ENCODE measurements at places on chromosomes 6 and 20. TPM values are rescaled to one million over a fixed set of nuclear protein-coding genes. Genes with fewer than 3 reads are reported as not detected.

ZC2HC1B gene
- total RNA-seq: not detected

HS3ST5 gene
- total RNA-seq: not detected

DEFB124 gene
- not detected for total RNA-seq

SLC22A1 gene
- 1.2 TPM for total RNA-seq

SLC17A3 gene
- total RNA-seq: 0.21 TPM

CD93 gene
- 0.82 TPM for total RNA-seq

ZSCAN9 gene
- 1.8 TPM for total RNA-seq

ANKRD66 gene
- total RNA-seq: not detected

- DNase-seq: no peak
These were observed 155.1 kb downstream of the DTNBP1 start for GRCh38 chr6:15507746-15508145.

- no peak for DNase-seq
These were observed 8.0 kb upstream of the KCNK16 start for GRCh38 chr6:39330476-39330875.

- no peak for DNase-seq
These were observed 421.3 kb upstream of the BTBD3 start for GRCh38 chr20:11496380-11496779.

- peak; percentile 21 for DNase-seq
These were observed 133.9 kb downstream of the ZDHHC14 start for GRCh38 chr6:157514659-157515496.

- DNase-seq: no peak
These were observed 57.8 kb upstream of the TPD52L1 start for GRCh38 chr6:125095580-125096301.

DNA sequence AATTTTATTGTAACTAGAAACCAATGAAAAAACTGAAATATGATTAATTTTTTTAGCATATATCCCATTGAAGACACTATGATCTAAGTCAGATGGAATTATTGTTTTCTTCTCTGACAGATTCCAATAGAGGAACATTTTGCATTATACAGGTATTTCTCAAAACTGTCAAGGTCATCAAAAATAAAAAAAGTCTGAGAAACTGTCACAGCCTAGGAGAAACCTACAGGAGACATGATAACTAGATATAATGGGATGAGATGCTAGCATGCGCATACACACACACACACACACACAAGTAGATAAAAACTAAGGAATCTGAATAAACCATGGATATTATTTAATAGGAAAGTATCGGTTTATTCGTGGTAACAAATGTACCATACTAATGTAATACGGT, 161.9 kb upstream of the HCRTR2 start:
- DNase-seq: no peak

DNA sequence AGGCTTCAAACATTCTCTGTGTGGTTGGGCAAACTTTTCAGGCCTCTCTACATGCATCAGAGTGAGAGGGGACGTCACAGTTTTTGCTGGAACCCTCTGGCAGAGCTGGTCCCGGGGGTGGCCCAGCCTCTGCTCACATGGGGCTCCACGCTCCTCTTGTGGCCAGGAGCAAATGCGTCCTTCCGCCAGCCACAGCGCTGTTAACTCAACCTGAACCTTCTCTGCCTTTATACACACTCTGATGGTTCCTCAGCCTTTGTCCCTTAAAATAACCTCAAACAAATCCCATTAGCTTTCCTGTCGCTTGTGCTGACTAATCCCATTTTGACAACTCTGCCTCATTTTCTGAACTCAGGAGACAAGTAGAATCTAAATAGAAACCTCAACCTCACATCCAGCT, 39.4 kb upstream of the TGM6 start:
- DNase-seq: no peak

GRCh38 chr6:78611886-78612480, 255.4 kb upstream of the IRAK1BP1 start:
- DNase-seq: no peak

- no peak for DNase-seq
These were observed 52.6 kb upstream of the NAA20 start for GRCh38 chr20:19964289-19965265.

- DNase-seq: no peak
These were observed 19.5 kb upstream of the SLC22A16 start for GRCh38 chr6:110495949-110496348.

- no peak for DNase-seq
These were observed 107.3 kb downstream of the GMPR start for GRCh38 chr6:16345449-16346330.

DNA sequence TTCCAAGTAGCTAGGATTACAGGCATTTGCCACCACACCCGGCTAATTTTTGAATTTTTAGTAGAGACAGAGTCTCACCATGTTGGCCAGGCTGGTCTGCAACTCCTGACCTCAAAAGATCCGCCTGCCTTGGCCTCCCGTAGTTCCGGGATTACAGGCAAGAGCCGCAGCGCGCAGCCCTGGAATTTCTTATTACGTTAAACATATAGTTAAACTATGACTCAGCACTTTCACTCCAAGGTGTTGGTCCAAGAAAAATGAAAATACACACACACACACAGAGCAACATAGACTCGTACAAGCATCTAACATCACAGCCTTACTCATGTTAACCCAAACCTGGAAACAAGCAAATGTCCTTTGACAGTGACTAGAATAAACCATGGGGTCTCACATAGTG, 663.9 kb downstream of the PRKN start:
- no peak for DNase-seq

DNA sequence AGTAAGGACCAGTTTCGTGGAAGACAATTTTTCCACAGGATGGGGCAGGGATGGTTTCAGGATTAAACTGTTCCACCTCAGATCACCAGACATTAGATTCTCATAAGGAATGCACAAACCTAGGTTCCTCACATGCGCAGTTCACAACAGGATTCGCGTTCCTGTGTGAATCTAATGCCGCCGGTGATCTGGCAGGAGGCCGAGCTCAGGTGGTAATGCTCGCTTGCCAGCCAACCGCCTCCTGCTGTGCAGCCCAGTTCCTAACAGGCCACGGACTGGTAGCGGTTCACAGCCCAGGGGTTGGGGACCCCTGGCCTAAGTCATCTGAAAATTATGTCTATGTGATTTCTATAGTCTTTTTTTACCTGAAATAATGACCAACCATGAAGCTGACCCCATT, 217.5 kb downstream of the TMEM200A start:
- no peak for DNase-seq

Measured in activated CD4-positive, alpha-beta T cell treated with anti-CD3 and anti-CD28 coated beads for 36 hours (primary cell).